ENCODE measurements at places on chromosomes 5 and 9.

DNA sequence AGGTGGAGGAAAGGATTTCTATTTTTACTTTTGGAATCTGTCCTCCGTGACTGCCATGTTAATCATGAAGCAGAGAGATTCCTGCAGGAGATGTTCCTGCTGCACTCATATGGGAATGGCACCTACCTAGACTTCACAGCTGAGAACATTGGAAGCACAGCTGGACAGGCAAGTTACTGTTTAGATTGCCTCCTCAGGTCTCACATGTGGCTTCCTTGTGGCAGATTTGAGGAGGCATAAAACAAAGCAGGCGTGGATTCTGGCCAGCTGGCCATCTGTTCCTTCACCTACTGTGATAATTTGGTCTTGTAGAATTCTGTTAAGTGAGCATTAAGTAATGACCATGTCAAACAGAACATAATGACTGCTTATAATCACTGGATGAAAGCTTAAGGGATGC is 193.4 kb downstream of the EDIL3 start:
- DNase-seq = no peak

DNA sequence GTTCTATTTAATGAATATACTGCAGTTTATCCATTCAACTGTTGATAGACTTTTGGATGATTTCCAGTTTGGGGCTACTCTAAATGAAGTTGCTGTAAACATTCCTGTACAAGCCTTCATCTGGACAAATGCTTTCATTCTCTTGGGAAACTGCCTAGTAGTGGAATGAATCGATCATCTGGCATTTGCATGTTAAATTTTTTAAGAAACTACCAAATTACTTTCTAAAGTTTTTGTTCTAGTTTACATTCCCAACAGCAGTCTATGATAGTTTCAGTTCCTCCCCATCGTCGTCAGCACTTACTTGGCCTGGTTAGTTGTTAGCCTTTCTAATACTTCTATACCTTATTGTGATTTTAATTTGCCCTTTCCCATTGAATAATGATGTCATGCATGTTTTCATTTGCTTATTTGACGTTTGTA is 306.3 kb downstream of the FER start:
- no peak for DNase-seq

DNA sequence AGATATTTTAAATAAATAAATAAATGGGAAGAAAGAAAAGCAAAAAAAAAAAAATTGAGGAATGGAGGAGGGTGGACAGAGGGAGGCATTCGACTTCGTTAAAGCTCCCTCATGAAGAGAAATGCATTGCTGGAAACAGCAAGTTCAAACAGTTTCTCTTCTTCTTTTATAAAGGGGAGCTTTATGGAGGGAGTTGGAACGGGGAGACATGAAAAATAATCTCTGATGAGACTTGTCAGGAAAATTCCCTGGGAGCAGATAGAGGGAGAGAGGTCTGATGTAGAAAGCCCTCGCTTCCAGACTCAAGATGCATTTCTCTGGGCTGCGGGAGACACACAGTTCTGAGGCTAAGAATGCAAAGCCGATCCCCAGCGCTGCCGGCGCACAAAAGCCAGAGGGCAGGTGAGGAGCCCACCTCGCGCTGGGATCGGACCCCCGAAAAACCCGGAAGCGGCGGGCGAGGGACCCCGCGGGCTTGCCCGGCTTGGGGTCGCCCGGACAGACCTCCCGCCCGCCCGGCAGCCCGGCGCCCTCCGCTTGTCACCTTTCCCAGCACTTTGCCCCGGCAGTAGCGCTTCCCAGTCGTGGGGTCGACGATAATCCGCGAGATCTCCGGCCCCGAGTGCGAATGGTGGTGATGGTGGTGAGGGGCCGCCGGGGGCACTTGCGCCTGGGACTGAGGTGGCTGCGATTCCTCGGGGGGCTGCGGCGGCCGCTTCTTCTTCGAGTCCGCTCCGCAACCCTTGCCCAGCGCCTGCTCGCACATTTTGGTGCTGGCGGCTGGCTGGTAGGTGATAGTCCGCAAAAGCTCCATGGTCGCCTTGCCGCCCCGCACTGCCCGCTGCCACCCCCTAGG is 512 bp downstream of the PLK2 start:
- no peak for DNase-seq

GRCh38 chr5:169631360-169631759 is 5.7 kb upstream of the DOCK2 start:
- no peak for DNase-seq

DNA sequence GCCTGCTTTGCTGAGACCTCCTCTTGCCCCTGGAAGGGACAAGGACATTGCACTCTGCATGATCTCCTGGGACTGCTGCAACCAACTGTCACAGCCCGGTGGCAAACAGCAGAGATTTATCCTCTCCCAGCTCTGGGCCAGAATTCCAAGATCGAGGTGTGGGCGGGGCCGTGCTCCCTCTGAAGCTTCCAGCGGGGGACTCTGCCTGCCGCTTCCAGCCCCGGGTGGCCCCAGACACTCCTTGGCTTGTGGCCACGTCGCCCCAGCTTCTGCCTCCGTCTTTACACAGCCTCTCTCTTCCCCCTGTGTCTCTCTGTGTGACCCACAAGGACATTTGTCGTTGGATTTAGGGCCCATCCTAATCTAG is 67.1 kb downstream of the COL5A1 start:
- DNase-seq = no peak

- peak; percentile 79 for DNase-seq
Observed at GRCh38 chr5:125198270-125198974, 452.0 kb upstream of the ZNF608 start.

DNA sequence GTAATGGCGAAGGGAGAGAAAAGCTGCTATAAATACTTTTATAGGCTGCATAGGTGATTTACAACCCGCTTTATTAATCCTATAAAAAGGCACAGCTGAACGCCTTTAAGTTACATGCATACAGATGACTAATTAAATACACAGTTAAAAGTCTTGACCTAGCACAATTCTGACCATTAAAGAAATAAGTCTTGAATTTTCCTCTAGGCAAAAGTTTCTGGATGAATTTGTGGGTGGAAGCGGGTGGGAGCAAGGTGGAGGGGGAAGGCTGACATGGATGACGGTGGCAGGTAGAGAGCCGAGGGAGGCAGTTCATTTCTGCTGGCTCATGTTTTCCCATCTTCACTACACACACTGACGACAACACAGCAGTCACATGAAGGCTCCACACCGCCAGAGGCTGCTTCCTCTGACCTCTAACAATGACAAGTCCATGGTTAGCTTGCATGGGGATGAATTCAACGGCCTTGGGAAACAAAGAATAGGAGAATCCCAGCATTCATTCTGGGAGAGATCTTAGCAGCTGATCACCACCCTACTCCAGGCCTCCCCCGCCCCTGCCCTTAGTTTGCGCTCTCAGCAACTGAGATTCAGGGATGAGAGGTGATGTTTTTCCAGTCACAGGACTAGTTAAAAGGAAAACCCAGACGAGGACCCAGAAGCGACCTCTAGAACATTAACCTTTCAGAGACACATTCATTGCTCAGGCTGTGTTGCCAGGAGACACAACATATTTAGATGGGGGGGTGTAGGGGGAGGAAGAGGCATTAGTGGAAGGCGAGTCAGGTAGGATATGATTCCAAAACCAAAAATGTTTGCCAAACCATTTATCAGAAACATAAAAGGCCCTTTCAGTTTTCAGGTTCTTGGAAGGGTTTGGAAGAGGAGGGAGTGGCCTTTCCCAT is 329.3 kb downstream of the PIK3R1 start:
- DNase-seq = no peak

GRCh38 chr5:127785098-127785927 is 82.1 kb downstream of the CCDC192 start:
- no peak for DNase-seq
